ENCODE measurements at places on chromosomes 2 and 18.

DNA sequence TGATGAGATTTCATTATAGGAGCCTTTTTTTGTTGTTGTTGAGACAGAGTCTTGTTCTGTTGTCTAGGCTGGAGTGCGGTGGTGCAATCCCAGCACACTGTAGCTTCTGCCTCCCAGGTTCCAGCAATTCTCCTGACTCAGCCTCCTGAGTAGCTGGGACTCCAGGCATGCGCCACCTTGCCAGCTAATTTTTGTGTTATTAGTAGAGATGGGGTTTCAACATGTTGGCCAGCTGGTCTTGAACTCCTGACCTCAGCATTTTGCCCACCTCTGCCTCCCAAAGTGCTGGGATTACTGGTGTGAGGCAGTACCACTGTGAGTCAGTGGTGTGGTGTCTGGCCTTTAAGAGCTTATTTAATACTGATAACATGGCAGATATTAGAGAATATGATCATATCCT lies 60.1 kb downstream of the MOB4 start:
- DNase-seq = no peak

DNA sequence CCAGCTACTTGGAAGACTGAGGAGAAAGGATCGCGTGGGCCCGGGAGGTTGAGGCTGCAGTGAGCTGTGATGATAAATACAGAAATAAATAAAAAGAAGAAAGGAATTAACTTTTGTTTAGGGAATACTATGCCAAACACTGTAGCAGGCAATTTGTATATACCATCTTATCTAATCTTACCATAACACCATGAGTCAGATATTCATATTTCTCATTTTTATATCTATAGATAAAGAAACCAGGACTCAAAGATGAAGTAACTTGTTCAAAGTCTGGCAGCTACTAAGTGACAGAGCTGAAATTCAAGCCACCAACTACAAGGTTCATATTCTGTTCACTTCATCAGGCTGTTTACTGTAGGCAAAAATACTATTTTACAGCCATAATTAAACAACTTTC lies 119.2 kb upstream of the SLC39A10 start:
- no peak for DNase-seq

GRCh38 chr2:154992826-154993225 lies 294.3 kb downstream of the KCNJ3 start:
- DNase-seq = no peak

GRCh38 chr2:84613082-84613481 lies 96.8 kb downstream of the DNAH6 start:
- no peak for DNase-seq

DNA sequence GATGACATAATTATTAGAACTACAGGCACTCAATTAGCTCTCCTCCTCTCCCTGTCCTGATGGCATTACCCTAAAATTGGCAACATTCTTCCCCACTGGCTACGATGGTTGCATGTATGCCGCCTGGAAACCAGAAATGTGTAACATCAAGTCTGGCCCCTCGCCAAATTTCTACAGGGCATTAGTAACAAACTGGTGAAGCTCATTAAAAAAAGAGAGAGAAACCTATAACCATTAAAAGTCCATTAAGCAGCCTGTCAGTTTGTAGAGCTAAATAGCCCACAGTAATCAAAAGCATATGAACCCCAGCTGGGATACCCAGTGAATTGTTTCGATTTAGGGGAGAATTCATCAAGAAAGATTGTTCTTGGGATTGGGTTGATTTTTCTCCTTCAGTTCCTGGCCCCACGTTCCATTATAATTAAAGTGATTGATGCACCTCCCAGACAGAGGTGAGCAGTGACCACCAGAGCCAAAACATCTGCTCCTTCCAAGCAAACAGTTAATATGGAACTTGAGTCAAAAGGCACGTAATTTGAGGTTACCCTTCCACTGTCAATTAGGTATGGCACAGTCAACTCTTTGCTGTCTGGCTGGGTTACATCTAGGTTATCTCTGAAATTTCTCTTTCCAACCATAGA lies 208.6 kb downstream of the C1D start:
- no peak for DNase-seq

DNA sequence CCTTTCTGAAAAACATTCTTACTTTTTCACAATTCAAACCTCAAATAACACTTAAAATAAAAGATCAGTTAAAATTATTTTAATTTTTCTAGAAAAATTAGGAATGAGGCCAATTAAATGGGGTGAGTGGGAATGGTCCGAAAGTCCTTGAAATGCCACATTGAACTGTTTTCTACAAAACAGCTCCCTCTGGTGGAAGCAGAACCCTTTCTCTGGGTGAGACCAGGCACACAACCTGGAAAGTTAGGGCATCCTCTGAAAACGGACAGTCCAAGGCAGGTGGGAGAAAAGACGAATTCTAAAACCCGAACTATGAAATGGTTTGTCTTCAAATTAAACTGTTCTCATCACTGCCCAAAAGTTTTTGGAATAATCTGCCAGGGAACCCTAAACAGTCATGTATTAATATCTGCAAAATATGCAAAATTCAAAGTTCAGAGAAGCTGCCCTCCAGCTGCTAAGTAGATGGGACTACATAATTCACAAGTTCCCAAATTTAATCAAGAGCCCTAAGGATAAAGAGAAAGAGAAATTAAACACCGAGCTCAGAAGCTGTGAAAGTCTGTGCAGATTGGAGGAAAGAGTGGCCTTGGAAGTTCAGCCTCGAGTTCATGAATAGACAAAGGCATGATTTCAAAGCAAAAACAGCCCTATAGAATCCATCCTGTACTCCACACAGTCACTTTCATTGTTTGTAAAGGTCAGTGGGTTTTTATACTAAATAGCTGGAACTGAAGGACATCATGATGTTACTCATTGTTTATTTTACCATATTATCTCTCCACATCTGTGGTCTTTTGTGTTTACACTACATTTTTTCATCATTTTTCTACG lies 108.3 kb downstream of the PIEZO2 start:
- DNase-seq = peak; percentile 54

Data from neuronal stem cell (in vitro differentiated cells).